ENCODE measurements at places on chromosomes 2 and 18.

- no peak for DNase-seq
These were observed 266.0 kb downstream of the RAD51AP2 start for GRCh38 chr2:17252258-17252657.

GRCh38 chr2:176502619-176503018 is 233.4 kb downstream of the MTX2 start:
- no peak for DNase-seq

DNA sequence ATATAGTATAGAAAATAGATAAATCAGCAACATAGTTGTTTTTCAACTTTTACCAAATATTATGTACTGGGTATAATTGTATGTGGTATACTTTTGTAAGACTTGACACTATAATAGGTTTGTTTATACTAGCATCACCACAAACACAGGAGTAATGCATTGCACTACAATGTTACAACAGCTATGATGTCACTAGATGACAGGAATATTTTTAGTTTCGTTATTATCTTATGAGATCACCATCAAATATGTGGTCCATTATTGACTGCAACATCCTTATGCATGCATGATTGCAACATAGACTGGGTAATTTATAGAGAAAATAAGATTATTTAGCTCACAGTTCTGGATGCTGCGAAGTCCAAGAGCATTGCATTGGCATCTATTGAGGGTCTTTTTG is 678.4 kb upstream of the ZNF804A start:
- DNase-seq = no peak

DNA sequence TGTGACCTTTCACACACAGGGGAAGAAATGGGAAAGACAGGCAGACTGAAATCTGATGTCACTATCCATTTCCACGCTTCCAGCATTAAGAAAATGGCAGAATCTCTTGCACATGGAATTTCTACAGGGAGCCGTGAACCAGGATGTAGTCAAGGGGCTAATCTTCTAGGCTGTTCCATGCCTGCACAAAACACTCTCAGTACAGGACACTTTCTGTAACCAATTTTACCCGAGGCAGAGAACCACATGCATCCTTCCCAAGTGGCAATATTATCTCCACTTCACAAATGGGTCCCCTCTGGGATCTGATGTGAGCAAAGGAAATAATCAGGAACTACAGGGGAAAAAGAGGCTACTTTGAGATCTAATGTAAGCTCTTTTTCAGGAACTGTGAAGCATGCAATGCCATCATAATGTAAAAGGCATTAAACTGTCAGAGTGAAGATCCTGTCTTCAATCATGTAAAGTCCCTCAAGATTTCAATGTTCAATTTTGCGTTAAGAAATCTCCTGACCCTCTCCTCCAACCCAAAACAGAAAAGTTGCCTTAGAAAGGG is 236.9 kb downstream of the RBM43 start:
- DNase-seq = no peak

- no peak for DNase-seq
These were observed 324.3 kb upstream of the PKDCC start for GRCh38 chr2:41723526-41723925.

DNA sequence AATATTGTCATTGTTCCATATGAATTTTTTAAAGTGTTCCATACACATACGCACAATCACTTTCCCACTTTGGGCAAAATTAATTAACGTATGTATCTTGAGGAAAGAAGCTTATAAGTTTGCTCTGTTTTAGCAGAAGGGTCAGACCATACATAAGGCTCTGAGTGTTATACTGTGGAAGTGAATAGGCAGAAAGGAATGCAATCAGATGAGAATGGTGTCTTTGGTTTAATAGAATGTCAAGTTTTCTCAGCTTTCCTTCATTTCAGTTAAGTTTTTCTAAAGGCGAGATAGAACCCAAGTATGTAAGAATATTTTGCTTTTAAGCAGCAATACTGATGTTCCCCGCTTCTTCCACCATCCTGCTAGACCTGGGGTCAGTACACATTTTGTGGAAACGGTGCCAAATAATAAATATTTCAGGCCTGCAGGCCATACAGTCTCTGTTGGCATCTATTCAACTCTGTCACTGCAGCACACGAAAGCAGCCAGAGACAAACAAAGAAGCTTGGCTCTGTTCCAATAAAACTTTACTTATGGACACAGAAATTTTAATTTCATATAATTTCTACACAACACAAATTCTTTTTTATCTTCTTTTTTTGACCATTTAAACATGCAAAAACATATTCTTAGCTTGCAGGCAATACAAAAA is 100.6 kb downstream of the UPP2 start:
- DNase-seq = no peak

GRCh38 chr2:227436436-227437174 is 35.4 kb upstream of the AGFG1 start:
- no peak for DNase-seq

DNA sequence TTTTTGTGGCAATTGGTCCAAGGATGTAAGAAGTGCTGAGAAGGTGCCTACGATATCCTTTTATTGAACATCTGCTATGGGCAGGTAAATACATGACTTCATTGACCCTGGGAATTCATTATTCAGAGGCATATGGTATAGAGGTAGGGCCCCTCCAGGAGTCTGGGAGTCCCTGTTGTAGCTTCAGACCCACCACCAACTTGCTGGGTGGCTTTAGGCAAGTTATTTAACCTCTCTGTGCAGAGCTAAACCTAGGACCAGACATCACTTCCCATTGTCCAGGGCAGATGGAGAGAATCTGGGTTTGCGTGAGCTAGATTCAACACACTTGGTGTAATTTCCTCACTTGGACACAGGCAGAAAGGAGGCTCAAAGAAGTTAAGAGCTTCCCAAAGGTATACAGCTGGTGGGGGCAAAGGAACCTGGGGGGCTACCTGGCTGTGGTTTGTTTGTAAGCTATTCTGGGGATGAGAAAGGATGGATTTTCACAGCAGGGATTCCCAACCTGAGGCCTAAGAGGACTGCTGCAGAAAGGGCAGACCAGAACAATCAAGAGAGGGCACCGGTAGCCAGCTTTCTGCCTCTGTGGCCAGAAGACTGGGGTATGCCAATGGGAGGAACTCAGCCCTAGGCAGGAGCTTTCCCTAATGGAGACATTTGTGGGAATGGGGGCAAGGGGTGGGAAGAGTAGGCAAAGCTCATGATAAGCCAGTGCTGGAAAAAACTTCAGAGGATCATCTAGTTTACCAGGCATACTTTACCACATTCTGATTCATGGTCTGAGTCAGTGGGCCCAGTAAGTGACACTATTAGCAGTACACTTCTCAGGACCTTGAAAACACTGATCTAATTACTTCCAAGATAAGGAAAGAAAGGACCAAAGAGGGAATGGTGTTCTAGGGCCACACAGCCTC is 102.7 kb upstream of the SMAD2 start:
- no peak for DNase-seq

DNA sequence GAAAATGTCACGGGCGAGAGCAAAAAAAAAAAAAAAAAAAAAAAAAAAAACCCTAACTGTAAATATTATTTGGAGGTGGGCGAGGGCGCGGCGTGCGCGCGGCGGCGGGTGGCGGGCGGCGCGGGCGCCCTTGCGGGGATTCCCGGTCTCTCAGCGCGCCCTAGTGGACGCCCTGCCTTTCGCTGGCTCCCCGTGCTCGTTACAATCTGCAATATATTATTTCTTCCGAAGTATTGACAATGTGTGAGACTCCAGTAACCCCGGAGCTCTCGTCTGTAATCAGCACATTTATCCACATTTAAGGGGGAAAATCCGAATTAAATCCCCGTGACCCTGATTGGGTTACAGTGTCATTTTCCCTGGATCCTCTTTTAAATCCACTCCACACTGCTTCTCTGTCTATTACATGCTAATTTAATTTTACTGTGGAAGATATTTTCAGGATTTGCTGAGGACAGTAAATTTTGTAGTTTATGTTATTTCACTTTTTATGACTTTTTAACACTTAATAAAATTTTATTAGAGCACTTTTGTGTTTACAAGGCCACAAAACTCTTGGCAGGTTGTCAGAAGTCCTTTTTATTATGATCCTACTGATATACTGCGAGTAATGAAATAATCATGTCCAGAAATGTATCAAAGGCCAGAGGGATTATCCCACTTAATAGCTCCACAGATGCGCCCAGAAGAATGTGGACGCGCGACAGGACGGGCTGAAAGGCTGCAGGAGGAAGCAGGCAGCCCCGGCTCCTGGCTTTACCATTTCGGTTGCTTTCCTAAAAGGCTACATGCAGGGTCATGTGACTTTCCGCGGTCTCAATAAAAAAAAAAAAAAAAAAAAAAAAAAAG is 369.1 kb downstream of the MTX2 start:
- peak; percentile 73 for DNase-seq

Data from stimulated activated CD8-positive, alpha-beta memory T cell treated with anti-CD3 and anti-CD28 coated beads, Interleukin-4, amount 100 ng/mL, for 48 hours (primary cell).